NCI-H226 (cell line): ENCODE measurements at places on chromosomes 1 and 21.
A peak's percentile ranks its signal among the peaks of the same experiment; 100 is the strongest.

DNA sequence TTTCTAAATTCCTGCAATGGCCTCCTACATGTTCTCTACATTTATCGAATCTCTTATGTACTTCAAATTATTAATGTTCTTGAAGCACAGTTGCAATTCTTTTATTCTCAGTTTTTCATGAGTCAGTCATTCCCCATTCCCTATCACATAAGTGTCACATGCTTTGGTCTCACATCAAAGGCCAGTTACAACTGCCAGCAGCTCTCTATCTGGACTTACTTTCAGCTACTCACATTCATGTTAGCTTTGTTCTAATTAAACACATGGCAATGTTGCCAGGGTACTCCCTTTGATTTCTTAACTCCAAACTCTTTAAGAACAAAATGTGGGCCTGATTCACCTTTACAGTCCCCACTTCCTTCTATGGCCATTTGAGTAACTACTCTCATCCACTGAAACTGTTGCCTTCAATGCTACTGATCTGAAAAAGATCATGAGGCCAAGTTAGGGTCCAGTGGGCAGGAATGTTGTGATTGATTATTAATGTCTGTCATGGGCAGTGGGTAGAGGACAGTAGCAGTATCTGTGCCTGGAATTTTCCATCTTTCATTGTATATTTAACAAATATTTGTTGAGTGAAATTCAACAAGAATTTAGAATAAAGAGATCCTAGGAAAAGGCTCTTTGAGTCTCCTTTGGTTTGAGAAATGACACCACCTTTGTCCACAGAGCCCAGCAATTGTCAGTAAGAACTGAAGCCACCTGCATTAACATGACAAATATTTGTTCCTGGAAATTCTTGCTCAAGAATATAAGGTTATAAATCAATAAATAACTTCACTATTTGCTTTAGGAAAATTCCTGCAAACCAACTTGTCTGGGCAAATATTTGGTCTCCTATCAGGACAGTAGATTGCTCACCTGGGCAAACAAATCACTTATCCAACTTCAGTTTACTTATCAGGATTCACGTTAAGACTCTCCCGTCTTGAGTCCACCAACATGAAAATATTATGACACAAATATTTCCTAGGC lies 153.6 kb upstream of the SAMSN1 start:
- no peak for DNase-seq

- no peak for DNase-seq
Measured at GRCh38 chr1:206935491-206936067, 10.7 kb downstream of the PIGR start.

DNA sequence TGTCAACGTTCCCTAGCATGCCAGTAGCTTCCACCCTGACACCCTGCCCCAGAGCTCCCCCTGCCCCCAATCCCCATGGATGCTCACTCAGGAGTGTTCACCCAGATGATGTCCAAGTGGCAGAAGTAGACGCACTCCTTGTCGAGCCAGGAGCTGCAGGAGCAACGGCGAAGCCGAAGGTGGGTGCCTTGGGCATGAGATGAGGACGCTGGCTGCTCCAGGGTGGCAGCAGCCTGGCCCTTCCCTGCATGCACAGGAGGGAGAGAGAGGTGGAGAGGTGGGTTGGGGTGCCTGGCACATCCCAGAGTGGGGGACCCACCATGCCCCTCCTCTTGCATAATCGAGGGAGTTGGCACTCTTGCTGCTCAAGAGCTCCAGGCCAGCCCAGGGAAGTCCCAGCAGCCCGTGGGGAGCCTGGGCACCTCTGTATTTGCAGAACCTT lies 502 bp downstream of the EDN2 start:
- DNase-seq = no peak

DNA sequence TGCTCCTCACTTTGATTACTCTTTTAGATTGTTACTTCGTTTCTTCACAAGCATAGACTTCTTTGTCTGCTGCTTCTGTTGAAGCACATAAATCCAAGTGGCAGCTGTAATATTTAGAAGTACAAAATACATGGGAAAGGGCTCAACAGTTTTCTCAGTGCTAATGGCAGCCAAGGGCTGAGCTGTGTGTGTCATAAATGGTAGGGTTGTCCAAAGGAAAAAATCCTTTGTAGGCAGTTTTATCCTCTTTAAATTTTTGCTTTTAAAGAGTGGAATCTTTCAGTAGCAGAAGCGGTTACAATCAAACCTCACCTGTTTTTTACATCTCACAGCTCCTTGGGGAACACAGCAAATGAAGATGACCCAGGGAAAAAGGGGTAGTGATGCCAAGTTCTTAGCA lies 650.8 kb downstream of the PLPP3 start:
- no peak for DNase-seq

DNA sequence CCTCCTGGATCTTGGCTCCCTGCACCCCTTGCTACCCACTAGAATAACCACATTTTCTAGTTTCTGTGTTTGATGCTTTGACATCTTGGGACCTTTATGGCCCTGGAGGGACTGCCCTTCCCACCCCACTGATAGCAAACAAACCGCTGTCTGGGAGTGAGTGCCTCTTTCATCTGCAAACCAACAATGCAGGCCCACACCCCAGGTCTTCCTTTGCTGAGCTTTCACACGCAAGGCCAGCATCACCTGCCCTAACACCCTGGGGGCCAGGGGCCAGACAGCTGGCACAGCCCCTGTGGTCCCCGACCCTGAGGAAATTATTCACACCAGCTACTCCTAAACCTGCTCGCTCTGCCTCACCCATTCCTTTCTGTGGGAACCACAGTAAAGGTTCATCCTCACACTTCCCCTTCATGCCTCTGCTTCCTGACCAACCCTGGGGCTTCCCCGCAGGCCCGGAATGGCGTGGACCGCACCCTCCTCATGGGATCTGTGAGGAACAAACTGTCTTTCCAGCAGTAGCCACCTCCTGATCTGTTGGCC lies 15.4 kb downstream of the SLC2A7 start:
- no peak for DNase-seq

DNA sequence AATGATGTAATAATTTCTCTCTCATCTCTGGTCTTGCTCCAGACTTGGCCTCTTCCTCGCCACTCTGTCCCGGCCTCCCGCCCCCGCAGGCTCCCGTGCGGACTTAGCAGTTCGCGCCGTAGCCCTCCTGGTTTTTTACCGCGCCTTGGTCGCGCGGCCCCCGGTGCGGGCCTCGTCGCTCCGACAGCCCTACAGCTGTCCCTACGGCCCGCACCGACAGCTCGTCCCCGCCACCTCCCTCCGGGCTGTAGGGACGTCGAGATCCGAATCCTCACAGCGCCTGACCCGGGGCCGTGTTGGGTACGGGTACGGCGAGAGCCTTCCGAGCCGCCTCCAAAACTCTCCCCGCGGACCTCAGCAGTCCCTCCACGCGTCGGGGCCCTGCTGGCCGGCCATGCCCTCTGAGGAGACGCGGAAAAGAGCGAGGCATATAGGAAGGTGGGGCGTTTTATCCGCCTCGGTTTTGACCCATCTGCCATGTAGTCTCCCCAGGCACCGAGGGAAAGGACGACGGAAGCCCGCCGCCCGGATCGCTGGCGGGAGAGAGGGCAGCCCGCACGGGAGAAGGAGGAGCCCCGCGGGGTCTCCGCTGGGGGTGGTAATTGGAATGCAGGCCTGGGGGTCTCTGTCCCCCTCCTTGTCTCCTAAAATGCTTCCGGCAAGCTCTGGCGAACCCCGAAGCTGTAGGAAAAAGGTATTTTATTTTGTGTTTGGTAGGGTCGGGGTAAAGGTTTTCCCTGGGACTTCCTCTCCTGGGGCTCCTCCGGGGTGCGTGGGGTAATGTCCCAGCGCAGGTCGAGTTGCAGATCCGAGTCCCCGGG lies 3.3 kb downstream of the LHX4 start:
- DNase-seq = no peak

DNA sequence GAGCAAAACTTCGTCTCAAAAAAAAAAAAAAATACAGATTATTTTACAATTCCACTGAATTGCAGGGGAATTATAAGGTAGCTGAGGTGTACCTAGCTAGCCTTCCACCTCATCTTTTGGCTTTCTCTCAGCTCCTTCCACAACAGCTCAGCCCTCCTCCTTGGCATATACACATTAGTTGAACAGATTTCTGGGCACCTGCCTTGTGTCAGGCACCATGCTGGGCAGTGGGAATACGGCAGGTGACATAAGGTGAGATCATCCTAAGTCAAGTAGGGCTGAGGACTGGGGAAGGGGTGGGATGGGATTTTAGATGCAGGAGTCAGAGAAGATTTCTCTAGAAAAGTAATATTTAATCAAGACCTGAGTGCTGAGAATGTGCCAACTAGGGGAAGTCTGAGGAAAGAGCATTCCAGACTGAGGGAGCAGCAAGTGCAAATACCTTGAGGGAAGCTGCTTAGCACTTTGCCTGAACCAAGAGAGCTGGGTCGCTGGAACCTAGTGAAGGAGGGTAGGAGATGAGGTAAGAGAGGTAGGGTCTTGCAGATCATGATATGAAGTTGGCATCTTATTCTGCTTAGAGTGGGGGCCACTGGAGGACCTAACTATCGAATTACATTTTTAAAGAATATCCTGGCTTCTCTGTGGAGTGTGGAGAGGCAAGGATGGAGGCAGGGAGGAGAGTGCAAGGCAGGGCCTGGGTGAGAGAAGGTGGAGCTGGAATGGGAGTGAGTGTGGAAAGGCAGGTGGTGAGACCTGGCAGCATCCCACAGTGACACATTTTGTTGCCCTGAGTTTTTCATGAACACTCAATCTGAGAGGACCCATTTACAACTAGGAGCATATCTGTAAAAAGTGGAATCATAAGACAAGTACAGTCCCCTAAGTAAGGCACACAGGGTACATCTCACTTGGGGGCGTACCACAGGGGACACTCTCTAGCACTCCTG lies 28.2 kb downstream of the LAMC2 start:
- DNase-seq = peak; percentile 19

DNA sequence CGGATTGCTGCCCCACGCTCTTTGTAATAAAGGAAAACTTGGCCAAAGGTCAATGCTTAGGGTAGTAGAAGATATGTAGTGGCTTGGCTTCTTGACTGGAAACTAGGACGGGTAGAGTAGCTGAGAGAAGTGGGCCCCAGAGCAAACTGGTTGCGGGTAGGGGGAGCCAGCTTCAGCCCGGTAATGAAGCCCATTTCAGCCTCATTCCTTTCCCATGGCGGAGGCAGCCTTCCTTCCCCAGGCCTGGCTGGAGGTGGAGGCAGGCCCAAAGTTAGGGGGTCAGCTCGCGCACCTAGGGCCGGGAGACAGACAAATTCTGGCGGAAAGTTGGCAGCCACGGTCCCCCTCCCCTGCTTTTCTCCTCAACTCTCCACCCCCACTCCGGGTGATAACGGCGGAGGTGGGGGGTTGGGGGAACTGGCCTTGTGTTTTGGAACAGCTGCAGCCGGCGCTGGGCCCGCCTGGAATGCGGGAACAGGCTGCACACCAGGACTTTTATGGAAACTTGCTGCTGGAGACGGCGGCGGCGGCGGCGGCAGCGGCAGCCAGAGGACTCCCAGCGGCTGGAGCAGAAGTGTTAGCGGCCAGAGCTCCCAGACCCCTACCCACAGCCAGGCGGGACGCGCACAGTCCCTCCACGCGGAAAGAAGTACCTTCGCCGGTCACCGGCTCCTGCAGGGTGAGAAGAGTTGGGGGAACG lies at the start of gene NEXN:
Gene NEXN, plus strand, starts transcription at position 544 of the 700 bp plus-strand sequence. CDS start 27,483 bp downstream, outside the sequence.
- peak; percentile 13 for DNase-seq

DNA sequence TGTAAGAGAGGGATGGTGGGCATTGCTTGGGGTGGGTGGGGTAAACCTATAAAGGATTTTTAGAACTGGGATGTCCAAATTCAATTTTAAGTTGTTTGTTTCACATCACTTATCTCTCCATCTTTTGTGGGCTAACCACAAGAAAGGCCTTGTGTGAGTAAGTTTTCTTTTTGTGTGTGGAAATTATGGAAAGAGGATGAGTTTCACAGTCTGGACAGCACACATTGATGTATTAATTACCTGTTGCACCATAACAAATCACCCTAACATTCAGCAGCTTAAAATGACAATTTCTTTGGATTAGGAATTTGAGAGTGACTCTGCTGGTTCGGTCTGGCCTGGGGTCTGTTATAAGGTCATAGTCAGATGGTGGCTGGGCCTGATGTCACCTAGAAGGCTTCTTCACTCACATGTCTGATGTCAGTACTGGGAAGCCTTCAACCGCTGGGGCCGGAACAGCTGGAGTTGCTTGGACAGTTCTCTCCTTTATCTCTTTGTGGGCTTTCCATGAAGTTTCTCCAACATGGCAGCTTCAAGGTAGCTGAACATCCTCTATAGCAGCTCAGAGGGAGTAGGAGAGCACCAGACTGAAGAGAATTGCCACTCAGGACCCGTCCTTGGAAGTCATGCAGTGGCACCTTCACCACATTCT lies 2.0 kb upstream of the COL9A2 start:
- no peak for DNase-seq

GRCh38 chr1:206716870-206717673 lies 32.4 kb downstream of the MAPKAPK2 start:
- no peak for DNase-seq

DNA sequence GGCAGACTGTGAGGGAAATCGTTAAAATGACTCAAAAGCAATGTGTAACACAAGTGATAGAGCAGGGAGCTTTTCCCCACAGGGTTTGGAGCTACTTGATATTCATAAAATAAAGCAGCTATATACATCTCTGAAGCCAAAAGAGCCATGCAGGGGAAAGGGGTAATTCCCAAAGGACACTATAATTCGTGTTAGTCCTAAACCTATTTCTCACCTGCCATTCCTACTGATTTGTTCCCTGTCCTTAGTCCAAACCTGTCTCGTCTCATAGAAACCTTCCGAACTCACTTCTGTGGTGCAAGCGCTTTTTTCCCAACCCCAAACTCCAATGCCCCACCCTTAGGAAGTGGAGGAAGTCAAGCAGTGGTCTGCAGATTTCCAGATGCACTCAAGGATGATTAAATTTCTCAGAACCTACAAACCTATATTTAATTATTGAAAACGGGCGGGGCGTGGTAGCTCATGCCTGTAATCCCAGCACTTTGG lies 946 bp upstream of the HNRNPR start:
- DNase-seq = no peak

- DNase-seq = peak; percentile 14
Measured at GRCh38 chr1:154198756-154199562, 7.1 kb upstream of the TPM3 start.

GRCh38 chr1:219322766-219323165 lies 149.1 kb downstream of the LYPLAL1 start:
- no peak for DNase-seq

- peak; percentile 55 for DNase-seq
Measured at GRCh38 chr1:41862384-41863221, 56.1 kb downstream of the HIVEP3 start.

DNA sequence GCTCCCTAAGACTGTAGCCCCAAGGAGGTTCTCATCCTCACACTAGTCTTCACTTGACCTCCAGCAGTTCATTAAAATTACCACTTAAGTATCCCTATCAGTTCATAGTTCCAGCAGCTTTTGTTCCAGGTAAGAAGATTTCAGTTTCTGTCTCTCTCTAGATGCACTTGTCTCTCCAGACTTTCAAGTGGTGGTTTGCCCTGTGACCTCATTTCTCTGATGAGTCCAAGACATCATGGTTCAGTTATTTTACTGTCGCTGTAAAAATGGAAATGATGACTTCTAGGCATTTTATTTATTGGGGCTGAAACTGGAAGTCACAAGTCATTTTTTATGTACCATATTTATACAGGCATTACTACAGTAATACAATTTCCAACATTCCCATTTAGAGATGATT lies 17.9 kb upstream of the RGS18 start:
- no peak for DNase-seq

- peak; percentile 76 for DNase-seq
Measured at GRCh38 chr1:161382214-161383019, 14.7 kb upstream of the CFAP126 start.

GRCh38 chr21:27108228-27108627 lies 141.3 kb upstream of the ADAMTS5 start:
- peak; percentile 70 for DNase-seq
